ENCODE measurements at places on chromosomes 1 and 21.

- no peak for DNase-seq
Measured at GRCh38 chr1:203649999-203650836, 23.6 kb downstream of the ATP2B4 start.

DNA sequence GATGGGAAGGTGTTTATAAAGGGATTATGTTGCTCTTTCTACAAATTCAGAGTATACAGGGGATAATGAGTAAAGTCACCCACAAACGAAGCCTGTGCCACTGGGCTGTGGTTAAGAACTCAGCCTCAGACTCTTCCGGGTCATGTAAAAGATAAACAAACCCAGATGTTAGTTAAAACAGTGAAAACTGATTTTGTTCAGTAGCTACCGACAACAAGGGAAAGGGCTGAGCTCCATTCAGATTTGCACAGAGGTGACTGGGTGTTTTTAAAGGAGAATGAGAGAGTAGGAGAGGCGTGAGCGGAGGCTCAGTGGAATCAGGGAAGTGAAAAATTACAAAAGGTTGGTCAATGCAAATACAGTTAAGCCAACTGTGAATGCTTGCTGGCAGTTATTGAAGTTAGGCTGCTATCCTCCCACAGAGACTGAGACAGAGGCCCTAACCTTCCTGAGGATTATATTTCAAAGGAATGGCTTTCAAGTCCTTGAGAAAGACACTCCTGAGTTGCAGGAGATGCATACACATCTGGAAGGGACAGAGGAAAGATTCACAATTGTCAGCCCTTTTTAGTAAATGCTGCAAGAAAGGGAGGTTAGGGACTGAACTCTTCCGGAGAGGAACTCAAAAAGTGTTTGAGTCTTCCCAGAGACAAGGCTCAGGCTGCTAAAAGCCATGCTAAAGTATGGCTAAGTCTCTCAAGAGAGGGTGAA lies 29.9 kb upstream of the SAMD13 start:
- DNase-seq = no peak

DNA sequence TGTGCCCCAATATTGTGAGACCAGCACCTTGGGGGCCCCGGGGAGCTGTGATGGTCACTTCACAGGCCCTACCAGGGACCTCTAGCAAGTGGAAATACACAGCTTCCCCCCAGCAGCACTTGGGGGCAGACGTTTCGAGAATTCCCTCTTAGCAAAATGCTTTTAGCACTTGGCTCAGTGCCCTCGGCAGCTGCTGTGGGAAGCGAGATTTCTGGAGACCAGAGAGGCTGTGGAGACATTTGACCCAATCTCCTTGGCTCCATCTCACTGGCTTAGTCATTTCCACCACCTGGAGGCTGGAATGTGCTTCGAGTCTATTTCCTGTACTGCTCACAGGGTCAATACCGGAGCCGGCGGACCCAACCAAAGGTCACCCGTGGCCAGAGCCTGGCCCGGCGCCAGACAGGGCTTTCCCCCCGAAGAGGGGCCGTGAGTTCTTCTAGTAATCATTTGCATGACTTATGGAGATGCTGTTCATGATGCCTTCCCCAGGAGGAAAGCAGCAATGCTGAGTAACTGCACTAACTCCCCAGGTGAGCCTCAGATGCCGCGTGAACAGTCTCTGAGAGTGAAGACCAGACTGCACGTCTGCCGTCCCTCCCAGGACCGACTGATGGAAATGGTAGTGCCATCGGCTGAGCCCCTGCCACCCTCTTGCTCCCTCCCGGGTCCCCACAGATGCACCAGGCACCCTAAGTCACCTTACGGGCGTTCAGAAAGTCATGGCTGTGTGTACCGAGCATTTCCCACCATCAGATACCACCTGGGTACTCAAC lies 4.4 kb upstream of the C2CD2 start:
- no peak for DNase-seq

DNA sequence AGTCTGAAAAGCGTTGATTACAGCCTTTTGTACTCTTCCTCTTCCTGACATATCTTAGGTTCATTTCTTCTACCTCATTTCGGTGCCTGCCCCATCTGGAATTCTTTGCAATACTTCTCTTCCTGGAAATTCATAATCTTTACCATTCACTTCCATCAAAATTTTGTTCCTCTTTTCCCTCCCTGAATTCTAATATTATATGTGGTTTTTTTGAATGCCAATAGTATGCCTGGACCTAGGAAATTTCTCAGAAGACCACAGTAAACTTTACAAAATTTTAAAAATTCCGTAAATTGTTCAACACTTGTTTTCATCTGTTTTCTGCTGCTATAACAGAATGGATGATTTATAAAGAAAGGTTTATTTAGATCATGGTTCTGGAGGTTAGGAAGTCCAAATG lies 76.8 kb downstream of the MAP3K7CL start:
- DNase-seq = no peak

- DNase-seq = no peak
Measured at GRCh38 chr1:160400223-160400645, at the start of gene VANGL2. Gene VANGL2, plus strand, starts transcription at chr1:160400564. Its CDS starts 15,274 bp downstream, at chr1:160415838.

- no peak for DNase-seq
Measured at GRCh38 chr1:61914823-61915482, 172.7 kb downstream of the PATJ start.

DNA sequence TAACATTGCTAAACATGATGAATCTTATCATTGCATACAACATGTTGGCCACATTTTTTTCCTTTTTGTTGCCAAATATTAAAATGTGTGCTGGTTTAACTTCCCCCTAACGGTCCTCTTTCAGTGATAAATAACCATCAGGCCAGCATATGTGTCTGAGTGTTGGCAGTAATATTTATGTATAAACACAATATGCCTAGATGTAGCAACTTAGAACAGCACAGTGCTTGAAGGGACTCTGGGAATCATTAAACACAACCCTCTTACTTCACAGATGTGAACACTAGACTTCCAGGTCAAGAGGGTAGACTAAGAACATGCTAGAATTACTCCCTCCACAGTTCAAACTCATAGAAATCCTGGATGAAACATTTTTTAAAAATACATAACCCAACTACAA lies 581.8 kb downstream of the PLPP3 start:
- DNase-seq = no peak

- no peak for DNase-seq
Measured at GRCh38 chr1:109498161-109498801, 4.4 kb downstream of the CYB561D1 start.

- no peak for DNase-seq
Measured at GRCh38 chr1:36651176-36651910, 168.6 kb upstream of the CSF3R start.

DNA sequence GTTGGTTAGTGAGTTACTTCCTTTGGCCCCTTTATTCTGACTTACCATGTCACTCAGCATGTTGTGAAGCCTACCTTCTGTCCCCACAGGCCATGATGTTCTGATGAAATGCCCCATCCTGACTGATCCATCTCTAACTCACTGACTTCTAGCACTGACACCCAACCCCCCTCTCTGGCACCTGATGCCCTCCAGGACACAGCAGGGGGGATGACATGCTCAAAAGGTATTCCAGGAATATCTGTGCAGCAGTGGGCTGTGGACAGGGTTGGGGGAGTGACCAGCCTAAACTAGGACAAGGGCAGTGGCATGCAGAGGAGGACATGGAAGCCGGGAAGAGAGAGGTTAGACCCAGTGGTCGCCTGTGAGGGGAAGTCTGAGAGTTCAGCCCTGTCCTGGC lies 25.5 kb downstream of the SYT2 start:
- no peak for DNase-seq

DNA sequence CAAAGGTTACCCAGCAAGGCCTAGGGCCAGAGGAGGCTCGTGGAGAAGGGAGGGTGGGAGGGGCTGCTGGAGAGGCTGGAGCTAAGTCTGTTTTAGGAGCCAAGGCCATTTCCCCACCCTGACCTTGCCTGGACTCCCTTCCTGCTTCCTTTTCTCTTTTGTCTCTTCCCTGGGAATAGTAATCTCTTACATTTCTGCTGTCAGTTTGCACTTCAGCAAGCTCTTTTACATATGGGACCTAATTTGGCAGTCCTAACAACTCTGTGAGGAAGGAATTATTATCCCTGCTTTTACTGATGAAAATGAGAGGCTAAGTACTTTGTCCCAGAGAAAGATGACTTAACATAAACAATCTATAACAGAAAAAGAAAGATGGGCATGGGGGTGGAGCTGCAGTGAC lies 13.8 kb downstream of the OPTC start:
- no peak for DNase-seq

- no peak for DNase-seq
Measured at GRCh38 chr1:240608707-240609106, 3.2 kb downstream of the GREM2 start.

DNA sequence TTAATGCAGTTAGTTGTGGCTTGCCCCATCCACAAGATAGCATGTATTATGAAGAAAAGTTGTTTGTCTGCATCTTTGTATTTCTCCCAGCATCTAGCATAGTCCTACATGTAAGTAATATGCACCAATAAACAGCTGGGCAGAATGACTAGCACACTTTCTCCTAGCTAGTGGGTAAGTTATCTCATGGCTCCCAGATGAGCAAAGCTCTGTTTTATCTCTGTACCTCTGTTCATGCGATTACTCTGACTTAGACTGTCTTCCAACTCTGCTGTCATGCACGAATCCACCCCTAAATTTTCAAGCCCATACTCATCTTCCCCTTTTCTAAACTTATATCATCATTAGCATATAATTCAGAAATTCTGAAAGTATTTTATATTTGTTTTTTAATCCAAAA lies 37.5 kb upstream of the KCTD3 start:
- no peak for DNase-seq

DNA sequence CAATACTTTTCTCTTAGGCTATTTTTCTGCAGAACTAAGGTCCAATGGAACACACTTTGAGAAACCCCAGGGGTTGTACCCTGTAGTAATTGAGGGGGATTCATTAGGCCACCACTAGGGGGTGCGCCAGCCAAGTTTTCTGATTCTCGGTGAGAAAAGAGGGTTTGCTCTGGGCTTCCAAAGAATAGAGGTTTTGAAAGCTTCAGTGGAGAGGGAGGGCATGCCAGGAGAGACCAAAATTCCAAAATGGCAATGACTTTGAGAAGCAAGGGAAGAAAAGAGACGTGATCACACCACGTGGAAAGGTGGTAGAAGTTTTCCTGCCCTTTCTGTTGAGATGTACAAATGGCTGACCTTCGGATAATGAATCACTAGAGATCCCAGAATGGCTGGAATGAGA lies 323.3 kb downstream of the RPS6KC1 start:
- DNase-seq = no peak

- DNase-seq = no peak
Measured at GRCh38 chr1:177780096-177780700, 189.7 kb downstream of the SEC16B start.

DNA sequence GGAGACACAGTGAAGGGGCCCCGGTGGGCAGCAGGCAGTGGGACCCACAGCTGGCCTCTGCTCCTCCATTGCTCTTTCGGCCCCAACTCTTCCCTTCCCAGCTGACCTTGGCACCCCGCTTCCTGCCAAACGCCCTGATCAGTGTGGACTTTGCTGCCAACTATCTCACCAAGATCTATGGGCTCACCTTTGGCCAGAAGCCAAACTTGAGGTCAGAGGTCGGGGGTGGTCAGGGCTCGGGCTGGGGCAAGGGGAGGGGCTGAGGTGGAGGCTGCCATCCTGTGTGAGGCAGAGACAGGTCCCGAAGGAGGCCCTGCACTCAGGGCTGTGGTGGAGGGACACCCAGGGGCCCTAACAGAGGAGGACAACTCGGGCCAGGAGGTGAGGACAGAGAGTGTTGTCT lies 13.7 kb downstream of the PODN start:
- no peak for DNase-seq

DNA sequence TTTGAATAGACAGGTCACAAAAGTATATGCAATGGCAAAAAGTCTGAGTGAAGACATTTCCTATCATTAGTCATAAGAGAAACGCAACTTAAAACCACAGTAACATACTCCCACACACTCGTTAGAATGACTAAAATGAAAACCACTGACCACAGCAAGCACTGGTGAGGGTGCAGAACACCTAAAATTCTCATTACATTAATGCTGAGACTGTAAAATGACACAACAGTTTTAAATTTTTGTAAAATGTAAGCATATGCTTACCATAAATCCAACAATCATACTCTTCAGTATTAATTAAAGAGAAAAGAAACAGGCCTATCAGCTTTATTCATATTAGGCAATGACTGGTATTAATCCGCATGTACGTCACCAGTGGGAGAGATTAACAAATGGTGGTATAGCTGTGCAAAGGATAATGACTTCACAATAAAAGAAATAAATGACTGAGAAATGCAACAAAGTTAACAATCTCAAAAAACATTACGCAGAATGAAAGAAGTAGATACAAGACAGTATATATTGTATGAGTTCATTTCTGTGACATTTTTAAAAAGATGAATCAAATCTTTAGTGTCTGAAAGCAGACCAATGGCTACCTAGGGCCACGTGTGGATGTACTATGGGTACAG lies 253.5 kb downstream of the AKT3 start:
- no peak for DNase-seq

DNA sequence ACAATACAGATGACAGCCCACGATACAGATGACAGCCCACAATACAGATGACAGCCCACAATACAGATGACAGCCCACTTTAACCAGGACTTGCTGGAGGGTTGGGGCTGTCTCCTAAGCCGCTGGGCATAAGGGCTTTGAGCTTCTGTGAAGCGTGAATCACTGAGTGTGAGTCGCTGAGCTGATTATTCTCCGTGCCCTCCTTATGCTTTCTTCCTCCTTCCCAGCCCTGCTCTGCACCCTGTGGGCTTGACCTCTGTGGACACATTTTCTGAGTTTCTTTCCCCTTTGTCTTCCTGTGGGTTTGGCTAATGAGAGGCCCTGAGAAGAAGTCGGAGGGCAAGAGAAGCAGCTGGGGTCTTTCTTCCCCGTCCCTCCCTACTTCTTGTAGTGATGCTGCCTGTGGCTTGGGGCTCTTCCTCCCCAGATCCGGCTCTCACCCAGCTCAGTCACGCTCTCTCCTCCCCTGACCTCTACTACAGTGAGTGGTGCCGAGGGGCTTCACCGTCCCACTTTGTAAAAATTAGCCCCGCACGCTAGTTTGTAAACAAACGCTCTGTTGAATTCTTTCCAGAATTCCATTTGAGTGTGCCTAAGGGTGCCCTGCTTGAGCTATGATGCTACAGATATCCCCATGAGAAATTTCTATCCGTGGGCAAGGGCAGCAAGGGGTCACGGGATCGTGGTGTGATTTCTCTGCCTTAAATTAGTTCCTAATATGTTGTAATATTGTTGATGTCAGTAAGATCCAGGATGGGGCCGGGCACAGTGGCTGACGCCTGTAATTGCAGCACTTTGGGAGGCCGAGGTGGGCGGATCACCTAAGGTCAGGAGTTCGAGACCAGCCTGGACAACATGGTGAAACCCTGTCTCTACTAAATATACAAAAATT lies 46.4 kb upstream of the SOD1 start:
- no peak for DNase-seq

DNA sequence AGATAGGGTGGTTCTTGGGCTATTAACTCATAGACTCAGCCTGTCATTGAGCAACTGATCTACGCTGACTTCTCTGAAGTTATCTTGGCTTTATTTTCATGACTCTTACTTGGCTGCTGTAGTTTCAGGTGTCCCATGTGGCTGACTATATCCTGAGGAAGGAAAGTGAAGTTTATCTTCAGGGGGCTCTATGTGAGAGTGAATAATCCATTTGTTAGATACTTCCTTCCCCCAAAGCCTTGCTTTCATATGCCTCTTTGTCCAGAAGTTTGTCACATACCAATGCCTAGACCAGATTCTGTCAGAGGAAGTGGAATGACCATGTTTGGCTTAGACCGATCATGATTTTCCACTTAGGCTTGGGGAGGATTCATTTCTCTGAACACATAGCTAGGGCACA lies 27.9 kb upstream of the C1orf87 start:
- no peak for DNase-seq

GRCh38 chr1:36419569-36419968 lies 21.9 kb upstream of the LSM10 start:
- no peak for DNase-seq
